GM23338 (cell line): ENCODE measurements at places on chromosomes 12 and 14. TPM values are rescaled to one million over a fixed set of nuclear protein-coding genes. Genes with fewer than 3 reads are reported as not detected.

GRCh38 chr12:7035463-7035862, 17.2 kb upstream of the LPCAT3 start:
- H3K27ac ChIP-seq, result no peak overlapping the region
- no peaks in the 10 kb centered on the region for H3K36me3 ChIP-seq
- peaks cover 9% of the 10 kb centered on the region for H3K4me1 ChIP-seq
- H3K4me3 ChIP-seq, result no peak overlapping the region

The FNTB gene
- 10.7 and 12.5 TPM in 2 replicates for total RNA-seq

DNA sequence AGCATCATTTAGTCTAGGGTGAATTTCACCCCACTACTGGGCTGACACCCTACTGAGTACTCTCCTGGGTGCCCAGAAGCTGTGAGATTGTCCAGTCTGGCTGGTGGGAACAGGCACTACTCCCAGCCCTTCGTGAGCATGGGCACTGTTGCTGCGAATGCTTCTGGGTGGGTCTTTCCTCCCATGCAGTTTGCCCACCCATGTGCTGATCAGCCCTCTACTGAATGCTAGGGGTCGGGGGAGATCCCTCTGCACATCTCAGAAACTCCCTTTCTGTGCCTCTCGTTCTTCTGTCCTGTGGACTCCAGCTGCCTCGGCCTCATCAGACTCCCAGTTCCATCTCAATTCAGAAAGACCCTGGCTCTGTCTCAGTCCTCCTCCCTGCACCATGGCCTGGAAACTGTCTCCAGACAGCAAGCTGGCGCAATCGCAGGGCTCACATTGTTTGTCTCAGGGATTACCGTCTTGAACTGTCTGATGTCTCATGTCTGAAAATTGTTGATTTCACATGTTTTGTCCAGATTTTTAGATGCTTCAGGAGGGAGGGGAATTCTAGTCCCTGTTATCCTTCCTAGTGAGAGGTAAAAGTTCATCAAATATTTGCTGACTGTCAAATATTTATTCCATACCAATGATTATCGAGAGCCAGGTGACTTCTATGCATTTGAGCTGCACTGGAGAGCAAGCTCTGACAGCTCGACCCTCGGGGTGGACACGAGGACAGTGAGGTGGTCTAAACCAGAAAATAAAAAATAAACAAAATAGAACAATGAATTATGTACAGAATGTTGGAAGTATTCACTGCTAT, 316.6 kb upstream of the RTL1 start:
- H3K36me3 ChIP-seq, result no peaks in the 10 kb centered on the region
- peaks cover 14% of the 10 kb centered on the region for H3K4me1 ChIP-seq
- H3K4me3 ChIP-seq, result no peak overlapping the region
- H3K27me3 ChIP-seq, result no peaks in the 10 kb centered on the region
- no peak for DNase-seq

The CCER1 gene
- total RNA-seq, result not detected in 2 replicates

GRCh38 chr14:105087963-105088811, 23.0 kb upstream of the GPR132 start:
- peak; percentile 78 for DNase-seq
- no peaks in the 10 kb centered on the region for H3K36me3 ChIP-seq
- H3K27me3 ChIP-seq, result peaks cover 50% of the 10 kb centered on the region

The TCL1B gene
- total RNA-seq, result 5.5 and 6.1 TPM in 2 replicates

The MSI1 gene
- 8.1 and 12.8 TPM in 2 replicates for total RNA-seq

- H3K36me3 ChIP-seq, result no peaks in the 10 kb centered on the region
- H3K27me3 ChIP-seq, result no peaks in the 10 kb centered on the region
Observed at GRCh38 chr14:22466491-22466890, 122.5 kb downstream of the DAD1 start.

GRCh38 chr14:41606282-41606531, 469 bp upstream of the LRFN5 start:
- H3K27ac ChIP-seq, result no peak overlapping the region
- peaks cover 59% of the 10 kb centered on the region for H3K27me3 ChIP-seq
- no peaks in the 10 kb centered on the region for H3K36me3 ChIP-seq
- DNase-seq, result no peak

The KRT79 gene
- 0.21 TPM in 1 of 2 replicates, not detected in the other for total RNA-seq

DNA sequence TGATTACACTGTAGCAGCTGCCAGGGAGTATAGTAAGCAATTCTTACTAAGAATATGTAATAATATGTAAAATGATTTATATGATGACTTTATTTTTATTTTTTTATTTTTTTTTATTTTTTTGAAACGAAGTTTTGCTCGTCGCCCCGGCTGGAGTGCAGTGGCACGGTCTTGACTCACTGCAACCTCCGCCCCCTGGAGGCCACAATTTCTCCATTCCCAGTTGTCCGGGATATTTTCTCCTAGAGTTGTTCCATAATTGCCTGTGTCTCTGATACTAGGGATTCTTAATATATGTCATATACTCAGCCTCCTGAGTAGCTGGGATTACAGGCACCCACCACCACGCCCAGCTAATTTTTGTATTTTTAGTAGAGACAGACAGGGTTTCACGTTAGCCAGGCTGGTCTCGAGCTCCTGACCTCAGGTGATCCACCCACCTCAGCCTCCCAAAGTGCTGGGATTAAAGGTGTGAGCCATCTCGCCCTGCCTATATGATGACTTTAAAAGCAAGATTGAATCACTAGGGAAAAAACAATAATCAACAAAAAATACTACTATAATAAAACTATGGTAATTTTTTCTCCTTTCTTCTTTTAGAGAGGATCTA, 12.2 kb upstream of the ITPR2 start:
- no peak overlapping the region for H3K27ac ChIP-seq
- H3K4me3 ChIP-seq, result no peak overlapping the region
- H3K27me3 ChIP-seq, result no peaks in the 10 kb centered on the region
- no peaks in the 10 kb centered on the region for H3K4me1 ChIP-seq
- peak; percentile 75 for DNase-seq

GRCh38 chr12:28079539-28079938, 107.0 kb upstream of the PTHLH start:
- no peak for DNase-seq
- no peaks in the 10 kb centered on the region; the same call in 1 of the 2 replicates for H3K36me3 ChIP-seq
- no peaks in the 10 kb centered on the region for H3K27me3 ChIP-seq
- no peak overlapping the region for H3K4me3 ChIP-seq

- H3K4me1 ChIP-seq, result no peaks in the 10 kb centered on the region
- no peak for DNase-seq
- no peaks in the 10 kb centered on the region for H3K27me3 ChIP-seq
- H3K4me3 ChIP-seq, result no peak overlapping the region
- H3K27ac ChIP-seq, result no peak overlapping the region
Observed at GRCh38 chr14:30748343-30748742, 126.0 kb upstream of the COCH start.

DNA sequence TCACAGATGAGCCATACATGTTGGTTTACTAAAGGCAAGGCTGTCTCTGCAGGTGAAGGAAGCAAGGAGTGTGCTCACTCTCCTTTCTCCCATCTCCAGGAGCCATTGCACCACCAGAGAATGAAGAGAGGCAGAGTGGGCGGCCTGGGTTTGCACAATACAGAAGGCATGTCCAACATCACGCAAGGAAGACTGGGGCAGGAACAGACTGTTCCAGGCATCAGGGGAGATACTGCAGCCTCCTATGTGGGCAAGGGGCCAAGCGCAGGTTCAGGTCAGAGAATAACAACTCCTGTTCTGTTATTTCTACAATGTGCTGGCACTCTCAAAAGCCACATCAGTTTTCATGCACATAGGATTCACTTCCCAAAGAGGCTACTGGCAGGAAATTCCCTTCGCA, 1.7 kb upstream of the TMEM229B start:
- peaks cover 17% of the 10 kb centered on the region for H3K4me1 ChIP-seq
- no peaks in the 10 kb centered on the region for H3K27me3 ChIP-seq
- no peak overlapping the region for H3K27ac ChIP-seq
- no peak for DNase-seq
- no peak overlapping the region for H3K4me3 ChIP-seq
- no peaks in the 10 kb centered on the region; the same call in 1 of the 2 replicates for H3K36me3 ChIP-seq

DNA sequence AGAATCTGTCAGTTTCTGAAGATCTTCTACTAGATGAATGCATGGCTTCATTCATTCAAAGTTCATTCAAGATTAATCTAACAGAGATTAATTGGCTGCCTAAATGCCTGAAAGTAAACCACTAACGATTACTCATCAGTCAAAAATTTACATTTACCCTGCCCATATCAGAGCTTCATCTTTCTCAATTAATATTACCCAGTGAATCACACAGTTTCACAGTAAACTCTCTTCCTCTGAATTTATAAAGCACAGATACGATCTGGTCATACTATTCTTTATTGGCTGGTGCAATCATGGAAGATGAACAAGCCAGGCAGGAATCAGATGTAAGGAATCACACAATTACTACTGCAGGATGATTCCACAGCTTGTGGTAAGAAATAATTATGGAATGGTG, 377.7 kb downstream of the SLC16A7 start:
- no peak overlapping the region for H3K4me3 ChIP-seq
- H3K27ac ChIP-seq, result no peak overlapping the region
- H3K4me1 ChIP-seq, result no peaks in the 10 kb centered on the region
- H3K27me3 ChIP-seq, result no peaks in the 10 kb centered on the region
- no peaks in the 10 kb centered on the region for H3K36me3 ChIP-seq
- DNase-seq, result no peak

- no peaks in the 10 kb centered on the region for H3K27me3 ChIP-seq
- H3K4me3 ChIP-seq, result no peak overlapping the region
- no peak for DNase-seq
- H3K4me1 ChIP-seq, result no peaks in the 10 kb centered on the region
- no peaks in the 10 kb centered on the region for H3K36me3 ChIP-seq
Observed at GRCh38 chr14:74035556-74035955, 16.4 kb downstream of the BBOF1 start.

The CFAP54 gene
- total RNA-seq, result 0.07 and 0.70 TPM in 2 replicates

The LPCAT3 gene
- 45.3 and 51.5 TPM in 2 replicates for total RNA-seq

The HPD gene
- not detected in 2 replicates for total RNA-seq

GRCh38 chr12:42855362-42855950, 265.9 kb upstream of the PRICKLE1 start:
- DNase-seq, result no peak
- no peak overlapping the region for H3K4me3 ChIP-seq
- no peaks in the 10 kb centered on the region for H3K27me3 ChIP-seq
- H3K4me1 ChIP-seq, result no peaks in the 10 kb centered on the region
- H3K27ac ChIP-seq, result no peak overlapping the region

GRCh38 chr12:89661706-89662330, 46.8 kb downstream of the ATP2B1 start:
- peaks cover 12% of the 10 kb centered on the region for H3K4me1 ChIP-seq
- H3K4me3 ChIP-seq, result no peak overlapping the region
- DNase-seq, result no peak
- H3K27ac ChIP-seq, result no peak overlapping the region

The AICDA gene
- not detected in 2 replicates for total RNA-seq

The CAPS2 gene
- total RNA-seq, result 4.1 and 7.4 TPM in 2 replicates

DNA sequence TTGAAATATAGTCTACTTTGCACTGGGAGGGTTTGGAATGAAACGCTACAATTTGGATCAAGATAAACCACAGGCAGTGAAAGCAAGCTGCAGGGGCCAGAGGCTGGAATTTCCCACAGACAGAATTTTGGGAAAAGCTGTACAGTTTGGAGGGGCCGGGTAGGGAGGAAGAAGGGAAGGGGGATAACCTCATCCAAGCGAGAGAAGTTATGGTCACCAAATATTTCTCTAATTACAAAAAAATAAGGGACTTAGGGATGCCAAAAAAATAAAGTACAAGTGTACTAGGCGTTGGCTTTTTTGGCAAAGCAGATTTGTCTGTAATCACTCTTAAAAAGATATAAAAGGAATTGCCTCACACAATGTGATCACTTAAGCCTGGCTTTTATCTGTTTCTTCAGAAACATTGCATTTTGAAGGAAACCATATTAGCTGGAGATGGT, 31.2 kb upstream of the ADGRD1 start:
- no peaks in the 10 kb centered on the region for H3K27me3 ChIP-seq
- no peaks in the 10 kb centered on the region for H3K4me1 ChIP-seq
- no peak overlapping the region for H3K27ac ChIP-seq
- no peaks in the 10 kb centered on the region for H3K36me3 ChIP-seq
- no peak overlapping the region for H3K4me3 ChIP-seq
- no peak for DNase-seq

DNA sequence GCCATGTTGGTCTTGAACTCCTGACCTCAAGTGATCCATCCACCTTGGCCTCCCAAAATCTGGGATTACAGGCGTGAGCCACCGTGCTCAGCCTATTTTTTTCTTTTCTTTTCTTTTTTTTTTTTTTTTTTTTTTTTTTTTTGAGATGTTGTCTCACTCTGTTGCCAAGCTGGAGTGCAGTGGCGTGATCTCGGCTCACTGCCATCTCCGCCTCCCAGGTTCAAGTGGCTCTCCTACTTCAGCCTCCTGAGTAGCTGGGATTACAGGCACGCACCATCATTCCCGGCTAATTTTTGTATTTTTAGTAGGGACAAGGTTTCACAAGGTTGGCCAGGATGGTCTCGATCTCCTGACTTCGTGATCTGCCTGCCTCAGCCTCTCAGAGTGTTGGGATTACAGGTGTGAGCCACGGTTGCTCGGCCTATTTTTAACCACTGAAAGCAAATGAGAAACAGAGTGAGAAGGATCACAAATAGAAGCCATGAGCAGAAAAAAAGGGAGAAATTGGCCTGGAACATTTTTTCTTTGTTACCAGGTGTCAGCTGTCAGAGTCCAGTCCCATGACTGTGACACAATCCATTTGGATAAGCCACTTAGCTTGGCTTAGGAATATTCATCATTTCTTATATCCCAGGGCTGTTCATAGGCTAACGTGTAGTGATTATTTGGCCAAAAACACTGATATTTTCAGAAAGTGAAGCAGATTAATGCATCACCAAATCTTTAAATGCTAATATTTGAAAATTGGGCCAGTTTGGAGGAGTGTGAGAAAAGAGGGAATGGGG, 7.9 kb upstream of the NFKBIA start:
- no peaks in the 10 kb centered on the region for H3K36me3 ChIP-seq
- peaks cover 13% of the 10 kb centered on the region; the same call in 1 of the 2 replicates for H3K4me1 ChIP-seq
- no peak for DNase-seq
- no peaks in the 10 kb centered on the region for H3K27me3 ChIP-seq
- no peak overlapping the region for H3K4me3 ChIP-seq

DNA sequence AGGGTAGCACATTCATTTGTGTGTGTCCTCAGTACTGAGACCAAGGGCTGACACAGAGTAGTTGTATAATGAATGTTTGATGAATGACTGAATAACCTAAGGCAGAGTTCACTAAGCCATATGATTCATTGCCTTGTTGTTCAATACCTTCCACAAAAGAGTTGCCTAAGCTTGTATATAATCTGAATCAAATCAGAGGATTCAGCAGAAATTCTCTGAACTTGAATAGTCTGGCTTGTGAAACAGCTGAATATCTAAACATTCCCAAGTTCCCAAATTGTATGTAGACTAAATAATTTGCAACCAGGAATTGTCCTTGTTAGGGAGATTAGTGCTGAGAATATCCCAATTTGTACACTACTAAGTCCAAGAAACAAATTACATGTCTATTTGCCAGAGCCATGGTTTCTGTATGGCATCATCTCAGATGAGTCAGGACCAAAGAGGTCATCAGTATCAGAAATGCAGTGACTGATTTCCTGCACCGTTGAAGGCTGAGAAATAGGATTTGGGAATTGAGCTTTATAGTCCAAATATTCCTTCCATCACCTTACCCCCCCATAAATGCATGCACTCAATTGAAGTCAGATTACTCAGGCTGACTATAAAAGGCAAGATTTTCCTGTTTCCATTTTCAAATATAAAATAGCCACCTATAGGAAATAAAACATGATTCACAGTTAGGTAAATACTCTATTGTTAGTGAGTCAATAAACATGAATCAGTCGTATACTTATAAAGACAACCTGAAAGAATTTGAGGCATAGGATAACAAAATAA, 168.7 kb downstream of the PHLDA1 start:
- no peak for DNase-seq
- H3K36me3 ChIP-seq, result no peaks in the 10 kb centered on the region
- H3K4me1 ChIP-seq, result no peaks in the 10 kb centered on the region

GRCh38 chr12:132404951-132405741, 75.8 kb upstream of the GALNT9 start:
- no peaks in the 10 kb centered on the region for H3K36me3 ChIP-seq
- H3K27me3 ChIP-seq, result no peaks in the 10 kb centered on the region
- no peak overlapping the region for H3K27ac ChIP-seq
- no peak for DNase-seq
